H7 (cell line): ENCODE measurements at places on chromosomes 16 and 17. TPM values are rescaled to one million over a fixed set of nuclear protein-coding genes. Genes with fewer than 3 reads are reported as not detected.

DNA sequence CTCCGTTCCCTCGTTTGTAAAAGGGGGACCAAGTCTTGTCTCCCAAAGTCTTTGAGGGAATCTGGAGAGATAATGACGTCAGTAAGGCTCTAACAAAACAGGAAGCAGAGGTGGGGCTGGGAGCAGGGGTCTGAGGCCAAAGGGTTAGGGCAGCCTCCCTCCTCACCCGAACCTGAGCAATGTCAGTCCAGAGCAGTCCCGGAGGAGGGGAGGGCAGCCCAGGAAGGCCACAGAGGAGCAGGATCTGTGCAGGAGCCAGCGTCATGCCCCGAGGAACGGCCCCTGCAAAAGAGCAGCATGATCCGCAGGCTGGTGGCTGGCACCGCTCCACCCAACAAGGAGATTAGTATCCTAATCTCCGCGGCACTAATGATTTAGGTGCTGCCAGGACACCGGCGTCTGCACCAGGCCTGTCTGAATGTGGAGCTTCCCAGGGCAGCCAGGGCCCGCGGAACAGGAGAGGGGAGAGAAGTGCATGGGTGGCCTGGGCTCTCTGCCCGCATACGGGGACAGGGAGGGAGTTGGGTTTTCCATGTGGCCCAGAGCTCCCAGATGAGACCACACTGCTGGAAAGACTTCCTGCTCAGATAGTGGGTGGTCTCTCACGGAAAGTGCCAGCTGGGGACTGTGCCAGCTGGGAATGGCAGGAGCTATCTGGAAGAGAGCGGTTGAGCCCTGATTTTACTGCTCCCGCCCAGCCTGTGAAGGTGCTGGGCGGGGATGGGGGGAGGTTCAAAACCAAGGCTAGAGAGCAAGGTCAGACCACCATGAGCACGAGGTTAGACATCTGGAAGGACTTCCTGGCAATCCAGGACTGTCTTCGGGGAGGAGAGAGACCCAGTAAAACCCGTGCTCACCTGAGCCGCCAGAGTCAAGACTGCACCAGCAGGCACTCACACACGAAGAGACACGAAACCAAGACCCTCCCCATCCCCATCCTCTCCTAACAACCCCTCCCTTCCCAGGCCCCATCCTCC is 11.0 kb upstream of the KRT17 start:
- peak; percentile 72 for DNase-seq

DNA sequence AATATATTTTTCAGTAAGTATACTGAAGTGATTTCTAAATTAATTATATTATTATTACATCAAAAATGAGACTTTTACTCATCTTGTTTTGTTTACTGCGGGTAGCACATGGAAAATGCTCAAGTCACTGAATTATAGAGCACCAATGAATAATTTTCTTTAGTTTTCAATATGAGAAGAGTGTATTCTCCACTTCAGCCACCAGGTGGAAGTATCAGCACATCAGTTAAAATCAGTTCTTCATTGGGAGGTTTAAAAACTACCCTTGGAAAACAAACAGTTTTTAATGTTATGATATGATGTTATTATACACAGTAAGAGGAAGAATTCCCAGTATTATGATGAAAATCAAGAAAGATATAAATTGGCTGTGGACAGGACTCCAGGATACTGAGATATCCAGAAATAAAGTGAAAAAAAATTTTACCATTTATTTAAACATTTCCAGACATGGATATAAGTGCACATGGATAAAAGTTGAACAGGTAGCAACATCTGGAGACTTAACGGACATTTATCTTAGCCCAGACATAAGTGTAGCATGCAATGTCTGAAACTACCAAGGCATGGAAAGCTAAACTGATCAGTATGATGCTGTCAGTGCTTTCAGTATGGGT is 467.3 kb downstream of the KCNJ2 start:
- peak; percentile 33 for DNase-seq

DNA sequence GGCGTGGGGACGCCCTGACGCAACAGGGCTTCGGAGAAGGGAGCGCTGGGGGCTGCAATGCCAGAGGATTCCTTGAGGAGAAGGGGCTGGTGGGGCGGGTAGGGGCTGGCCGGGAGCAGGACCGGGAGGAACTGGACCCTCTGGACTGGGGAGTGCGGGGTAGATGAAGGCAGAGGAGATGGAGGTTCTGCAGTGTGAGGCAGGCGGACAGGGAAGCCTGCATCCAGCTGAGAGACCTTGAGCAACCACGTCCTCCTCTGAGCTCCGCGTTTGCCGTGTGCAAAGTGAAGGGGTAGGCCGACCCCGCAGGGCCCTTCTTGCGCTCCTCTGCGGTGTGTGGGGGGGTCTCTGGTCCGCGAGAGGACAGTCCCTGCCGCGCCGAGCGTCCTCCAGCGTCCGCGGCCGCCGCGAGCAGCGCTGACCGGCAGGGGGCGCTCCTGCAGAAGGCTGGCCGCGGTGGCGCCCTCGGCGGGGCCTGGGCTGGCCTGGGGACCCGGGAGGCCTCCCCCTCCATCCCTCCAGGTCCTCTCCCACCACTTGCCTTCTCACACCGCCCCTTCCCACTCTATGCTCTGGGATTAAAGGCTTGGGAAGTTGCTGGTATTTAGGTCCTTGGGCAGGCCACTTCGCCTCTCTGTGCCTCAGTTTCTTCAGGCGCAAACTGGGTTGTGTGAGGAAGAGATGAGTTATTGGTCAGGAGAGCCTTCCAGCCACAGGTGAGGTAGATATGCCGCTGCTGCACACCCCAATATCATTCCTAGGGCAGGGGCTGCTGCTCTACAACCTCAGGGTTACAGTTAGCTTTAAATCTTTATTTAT is 9.6 kb upstream of the WNT9B start:
- DNase-seq: peak; percentile 96

DNA sequence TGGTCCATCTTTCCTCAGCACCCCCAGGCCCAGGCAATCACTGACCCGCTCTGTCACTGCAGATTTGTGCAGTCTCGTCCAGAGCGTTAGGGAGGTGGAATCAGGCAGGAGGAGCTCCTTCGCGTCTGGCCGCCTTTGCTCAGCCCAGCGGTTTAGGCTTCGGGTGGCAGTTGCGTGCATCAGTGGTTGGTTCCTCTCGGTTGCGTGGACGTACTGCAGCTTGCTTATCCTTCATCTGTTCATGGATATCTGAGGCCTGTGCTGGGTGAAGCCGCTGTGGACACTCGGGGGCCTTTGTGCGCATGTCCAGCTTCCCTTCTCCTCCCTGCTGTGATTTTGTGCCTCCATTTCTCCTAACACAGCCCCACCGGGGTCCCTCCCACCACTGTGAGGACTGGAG is 4.7 kb upstream of the P2RX1 start:
- no peak for DNase-seq

DNA sequence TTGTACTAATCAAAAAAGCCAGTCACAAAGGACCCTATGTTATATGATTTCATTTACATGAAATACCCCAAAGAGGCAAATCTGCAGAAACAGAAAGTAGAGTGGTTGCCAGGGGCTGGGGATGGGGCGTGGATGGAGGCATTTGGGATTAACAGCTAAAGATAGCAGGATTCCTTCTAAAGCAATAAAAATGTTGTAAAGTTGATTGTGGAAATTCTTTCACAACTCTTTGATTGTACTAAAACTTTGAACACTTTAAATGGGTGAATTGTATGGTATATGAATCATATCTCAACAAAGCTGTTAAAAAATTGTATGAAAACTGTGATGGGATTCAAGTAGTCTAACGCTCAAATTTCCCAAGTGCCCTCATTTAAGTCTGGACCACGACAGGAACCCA is 630.8 kb downstream of the MAF start:
- no peak for DNase-seq

GRCh38 chr17:44079877-44080821 is 9.6 kb downstream of the G6PC3 start:
- no peak for DNase-seq

DNA sequence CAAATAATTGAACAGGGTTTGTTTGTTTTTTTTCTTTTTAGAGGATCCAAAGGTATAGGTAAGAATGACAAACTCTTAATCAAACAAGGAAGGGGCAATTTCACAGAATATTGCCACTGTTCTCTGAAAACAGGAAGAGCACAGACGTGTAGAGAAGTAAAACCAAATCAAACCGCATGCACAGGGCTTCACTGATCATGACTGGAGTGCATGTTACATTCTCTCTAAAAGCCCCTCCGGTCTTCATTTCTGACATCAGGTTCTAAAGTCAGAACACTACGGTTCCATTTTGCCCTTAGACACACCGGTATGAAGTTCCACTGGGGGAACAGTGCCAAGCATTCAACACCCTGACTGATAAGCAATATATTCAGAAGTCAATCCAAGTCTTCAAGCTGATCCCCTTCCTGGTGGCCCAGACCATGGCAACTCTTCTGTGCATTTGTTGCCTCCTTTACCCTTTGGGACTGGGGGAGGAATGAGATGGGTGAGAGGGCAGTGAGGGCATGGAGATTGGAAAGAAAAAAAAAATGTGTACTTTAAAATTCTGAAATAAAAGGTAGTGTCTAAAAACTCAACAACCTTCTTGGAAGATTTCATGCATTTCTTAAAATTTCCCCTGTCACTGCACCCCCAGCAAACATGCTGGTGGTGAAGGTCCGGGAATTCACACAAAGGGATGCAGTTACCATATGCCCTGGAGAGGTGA is 1.4 kb downstream of the MMD start:
- DNase-seq: no peak

- no peak for DNase-seq
Observed at GRCh38 chr17:69450131-69450530, 35.6 kb downstream of the MAP2K6 start.

DNA sequence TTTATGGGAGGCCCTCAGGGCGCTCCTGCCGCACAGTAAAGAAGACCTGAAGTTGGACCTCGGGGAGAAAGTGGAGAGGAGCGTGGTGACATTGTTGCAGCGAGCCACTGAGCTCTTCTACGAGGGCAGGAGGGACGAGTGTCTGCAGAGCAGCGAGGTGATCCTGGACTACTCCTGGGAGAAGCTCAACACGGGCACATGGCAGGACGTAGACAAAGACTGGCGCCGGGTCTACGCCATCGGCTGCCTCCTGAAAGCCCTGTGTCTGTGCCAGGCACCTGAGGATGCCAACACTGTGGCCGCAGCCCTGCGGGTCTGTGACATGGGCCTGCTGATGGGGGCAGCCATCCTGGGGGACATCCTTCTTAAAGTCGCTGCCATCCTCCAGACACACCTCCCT is 6.8 kb downstream of the KDM8 start:
- DNase-seq: no peak

GRCh38 chr17:1648963-1649843 is 463 bp downstream of the RILP start:
- peak; percentile 99 for DNase-seq

DNA sequence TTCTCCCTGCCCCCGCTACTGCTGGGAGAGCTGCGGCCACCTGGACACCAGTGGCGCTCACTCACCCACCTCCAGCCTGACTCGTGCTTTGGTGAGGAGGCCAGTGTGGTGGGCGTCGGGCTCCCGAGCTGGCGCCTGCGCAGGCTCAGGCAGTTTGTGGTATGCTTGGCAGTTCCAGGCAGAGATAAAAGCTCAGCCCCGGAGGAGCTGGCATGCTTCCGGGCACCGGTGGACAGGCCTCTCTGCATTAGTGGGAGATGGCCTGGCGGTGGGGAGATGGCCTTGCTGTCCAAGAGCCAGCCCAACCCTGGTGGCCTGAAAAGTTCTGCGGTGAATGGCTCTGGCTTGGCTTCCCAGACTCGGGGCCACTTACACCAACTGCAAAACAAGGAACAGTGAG is 4.1 kb downstream of the ADGRG1 start:
- no peak for DNase-seq

DNA sequence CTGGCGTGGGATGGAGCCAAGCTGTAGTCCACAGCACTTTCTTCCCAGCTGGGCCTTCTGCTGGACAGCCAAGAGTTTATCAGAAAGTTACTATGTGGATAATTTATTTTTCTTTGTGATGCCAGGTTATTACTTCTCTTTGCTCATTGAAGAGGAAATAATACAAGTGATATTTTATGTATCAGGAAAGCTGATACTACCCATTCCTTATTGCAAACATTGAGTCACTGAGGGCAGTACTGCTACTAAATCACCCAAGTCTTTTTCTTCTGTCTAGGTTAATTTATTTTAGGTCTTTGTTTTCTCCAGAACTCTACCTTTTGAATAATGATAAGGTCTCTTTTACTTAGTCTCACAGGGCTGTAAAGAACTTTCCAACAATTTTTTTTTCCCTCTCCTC is 8.3 kb downstream of the NUP93 start:
- DNase-seq: no peak

- DNase-seq: no peak
Observed at GRCh38 chr16:15636392-15636873, 6.5 kb downstream of the MARF1 start.

DNA sequence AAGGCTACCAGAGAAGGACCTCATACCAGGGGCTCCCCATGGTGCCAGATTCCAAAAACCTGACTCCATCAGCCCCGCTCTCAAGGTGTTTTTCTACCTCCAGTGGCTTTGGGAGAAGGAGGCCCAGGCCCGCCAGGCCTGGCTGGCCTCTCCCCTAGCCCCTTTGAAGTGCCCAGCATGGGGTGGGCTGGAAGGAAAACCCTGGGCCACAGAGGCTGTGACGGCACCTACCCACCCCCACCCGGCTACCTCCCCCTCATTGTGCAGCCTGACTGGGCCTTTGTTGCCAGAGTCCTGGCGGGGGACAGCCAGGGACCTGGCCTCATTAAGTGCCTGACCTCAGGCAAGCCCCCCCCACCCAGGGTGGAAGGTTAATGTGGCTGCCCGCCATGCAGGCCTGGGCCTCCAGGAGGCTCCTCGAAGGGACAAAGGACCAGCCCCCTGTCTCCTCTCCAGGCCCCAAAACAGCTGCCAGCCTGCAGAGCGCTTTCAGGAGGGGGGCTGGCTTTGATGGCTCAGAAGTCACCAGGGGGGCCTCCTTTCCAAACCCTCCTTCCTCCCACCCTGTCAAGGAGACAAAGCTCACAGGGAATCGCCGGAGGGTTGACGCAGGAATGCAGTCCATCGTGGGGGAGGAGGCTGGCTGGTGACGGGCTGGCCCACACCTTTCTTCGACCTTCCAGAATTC is 159.4 kb downstream of the ZNF423 start:
- DNase-seq: peak; percentile 91

DNA sequence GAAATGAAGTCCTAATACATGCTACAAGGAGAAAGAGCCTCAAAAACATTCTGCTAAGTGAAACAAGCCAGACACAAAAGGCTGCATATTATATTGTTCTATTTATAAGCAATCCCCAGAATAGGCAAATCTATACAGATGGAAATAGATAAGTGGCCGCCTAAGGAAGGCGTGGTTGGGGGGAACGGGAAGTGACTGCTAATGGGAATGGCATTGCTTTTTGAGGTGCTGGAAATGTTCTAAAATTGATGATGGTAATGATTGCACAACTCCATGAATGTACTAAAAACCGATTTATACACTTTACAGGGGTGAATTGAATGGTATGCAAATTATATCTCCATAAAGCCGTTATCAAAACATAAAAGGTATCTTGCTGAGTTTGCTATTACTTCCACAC is 67.7 kb downstream of the GAS7 start:
- no peak for DNase-seq

DNA sequence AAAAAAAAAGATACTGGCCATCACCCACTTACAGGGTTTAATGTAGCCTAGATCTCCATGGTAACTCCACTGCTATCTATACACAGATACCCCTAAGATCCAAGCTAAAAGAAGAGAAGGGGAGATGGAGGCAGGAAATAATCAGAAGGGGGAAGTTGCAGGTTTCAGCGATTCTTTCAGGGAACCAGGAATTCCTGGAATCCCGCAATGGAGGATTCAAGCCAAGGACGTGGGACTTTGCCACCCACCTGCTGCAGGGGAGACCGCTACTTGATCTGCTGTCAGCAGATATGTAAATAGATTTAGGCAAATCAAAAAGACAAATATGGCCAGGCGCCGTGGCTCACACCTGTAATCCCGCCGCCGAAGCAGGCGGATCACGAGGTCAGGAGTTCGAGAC is 121.1 kb downstream of the AIPL1 start:
- DNase-seq: peak; percentile 13

SMARCD2 gene
- 141 and 144 TPM in 2 replicates for total RNA-seq

HSPB9 gene
- 0.10 and 0.22 TPM in 2 replicates for total RNA-seq

KRTAP4-3 gene
- total RNA-seq: not detected in 2 replicates
